Spleen (tissue), 13 donors: ENCODE measurements at places on chromosomes 13 and 19. TPM values are rescaled to one million over a fixed set of nuclear protein-coding genes. Genes with fewer than 3 reads are reported as not detected.

Gene ZNF571
- 2.2 TPM for polyA plus RNA-seq

Gene ZNF254
- polyA plus RNA-seq: 6.0 TPM

Gene IZUMO1
- polyA plus RNA-seq: 0.50 TPM

Gene ZNF649
- polyA plus RNA-seq: 3.5 TPM

Gene RNF113B
- polyA plus RNA-seq: not detected

Gene TSSK6
- polyA plus RNA-seq: 3.3 TPM

Gene SWSAP1
- polyA plus RNA-seq: 7.0 TPM

Gene OR10H1
- not detected for polyA plus RNA-seq

DNA sequence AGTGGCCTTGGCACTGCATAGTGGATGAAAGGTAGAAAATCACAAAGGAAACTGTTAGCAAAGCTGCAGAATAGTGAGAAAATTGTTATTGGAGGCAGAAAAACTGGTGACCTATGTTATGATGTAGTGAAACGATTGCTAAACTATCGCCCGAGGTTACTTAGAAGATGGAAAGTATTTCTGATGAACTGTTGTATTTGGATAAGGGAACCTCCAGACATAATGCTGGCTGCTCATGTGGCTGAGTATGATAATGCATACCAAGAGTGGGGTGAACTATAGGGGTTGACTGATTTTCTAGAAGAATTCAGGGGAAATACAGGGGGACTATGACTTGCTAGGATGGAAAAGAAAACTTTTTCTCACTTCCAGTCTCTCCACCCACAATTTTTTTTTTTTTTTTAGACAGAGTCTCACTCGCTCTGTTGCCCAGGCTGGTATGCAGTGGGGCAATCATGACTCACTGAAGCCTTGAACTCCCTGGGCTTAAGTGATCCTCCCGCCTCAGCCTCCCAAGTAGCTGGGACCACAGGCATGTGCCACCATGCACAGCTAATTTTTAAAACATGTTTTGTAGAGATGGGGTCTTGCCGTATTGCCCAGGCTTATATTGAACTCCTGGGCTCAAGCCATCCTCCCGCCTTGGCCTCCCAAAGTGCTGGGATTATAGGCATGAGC, 4.4 kb upstream of the EID2 start:
- no peak for DNase-seq

DNA sequence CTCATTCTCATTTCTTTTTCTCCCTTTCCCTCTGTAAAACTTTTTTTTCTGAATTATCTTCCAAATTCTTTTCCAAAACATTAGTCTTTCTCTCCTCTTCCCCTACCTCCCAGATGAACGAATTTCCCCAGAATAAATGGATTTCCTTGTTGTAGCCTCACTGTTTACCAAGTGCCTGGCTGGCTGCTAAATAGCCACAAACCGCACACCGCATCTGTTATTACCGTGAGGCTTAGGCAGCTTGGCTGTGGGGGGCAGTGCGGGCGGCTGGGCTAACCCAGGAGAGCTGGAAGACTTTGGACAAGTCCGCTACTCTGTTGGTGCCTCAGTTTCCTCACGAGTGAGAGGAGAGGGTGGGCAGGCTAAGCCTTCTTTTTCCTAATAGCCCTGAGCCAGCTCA, 10.7 kb downstream of the IL17D start:
- no peak for DNase-seq

DNA sequence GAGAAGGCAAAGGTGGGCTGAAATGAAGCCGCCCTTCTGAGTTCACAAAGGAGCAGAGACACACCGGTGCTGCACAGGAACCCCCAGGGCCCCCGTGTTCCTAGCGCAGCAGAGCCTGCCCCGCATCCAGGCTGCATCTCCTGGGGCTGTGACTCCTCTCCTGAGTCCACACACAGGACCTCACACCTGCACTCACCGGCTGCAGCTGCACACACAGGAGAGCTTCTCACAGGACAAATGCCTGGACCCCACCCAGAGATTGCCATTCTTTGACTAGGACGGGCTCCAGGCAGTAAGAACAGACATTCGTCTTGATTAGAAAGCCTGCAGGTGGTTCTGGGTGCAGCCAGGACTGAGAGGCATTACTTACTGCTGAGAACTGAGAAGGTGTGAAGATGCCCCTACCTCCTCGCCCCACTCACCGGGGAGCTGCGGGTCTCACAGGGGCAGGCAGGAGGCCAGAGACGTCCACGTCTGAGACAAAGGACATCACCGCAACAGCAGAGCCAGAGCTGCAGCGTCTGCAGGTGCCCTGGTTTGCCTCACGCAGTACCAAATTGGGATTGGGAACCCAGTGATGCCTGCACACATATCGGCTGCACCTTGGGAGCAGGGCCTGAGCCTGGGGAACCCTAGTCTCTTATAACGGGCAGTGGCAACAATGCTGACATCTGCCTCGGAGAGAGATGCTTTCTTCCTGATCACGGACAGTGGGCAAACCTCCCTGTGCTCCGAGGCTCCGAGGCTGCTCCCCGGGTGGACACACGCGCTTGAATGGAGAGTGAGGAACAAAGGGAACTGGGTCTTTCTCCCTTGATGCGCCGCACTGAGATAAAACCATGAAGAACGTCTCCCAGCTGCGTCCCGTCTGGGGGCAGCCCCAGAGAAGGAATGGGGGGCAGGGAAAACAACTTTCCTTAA, 50.4 kb downstream of the RASA3 start:
- DNase-seq: no peak

DNA sequence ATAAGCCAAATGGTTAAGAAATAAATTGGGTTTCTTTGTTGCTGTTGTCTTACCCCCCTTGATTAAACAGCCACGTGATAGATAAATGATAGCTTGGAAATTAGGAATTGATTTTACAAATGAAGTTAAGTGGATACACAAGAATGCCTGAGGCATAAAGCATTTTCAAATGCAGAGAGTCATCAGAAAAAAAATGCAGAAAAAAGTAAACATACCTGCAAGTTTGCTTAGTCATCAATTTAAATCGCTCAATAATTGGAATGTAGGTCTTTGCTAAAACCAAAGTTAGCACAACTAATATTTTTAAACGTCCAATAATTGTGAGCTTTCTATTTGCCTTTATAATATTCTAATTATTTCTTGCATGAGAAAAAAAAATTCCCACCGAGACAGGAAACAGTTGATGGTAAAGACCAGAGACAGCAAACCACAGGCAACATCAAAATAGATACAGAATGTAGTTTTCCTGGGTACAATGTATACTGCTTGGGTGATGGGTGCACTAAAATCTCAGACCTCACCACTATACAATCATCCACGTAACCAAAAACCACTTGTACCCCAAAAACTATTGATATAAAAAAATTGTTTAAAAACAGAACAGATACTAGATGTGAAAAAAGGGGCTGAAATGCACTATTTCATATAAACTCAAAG, 924.0 kb downstream of the PCDH9 start:
- DNase-seq: no peak

DNA sequence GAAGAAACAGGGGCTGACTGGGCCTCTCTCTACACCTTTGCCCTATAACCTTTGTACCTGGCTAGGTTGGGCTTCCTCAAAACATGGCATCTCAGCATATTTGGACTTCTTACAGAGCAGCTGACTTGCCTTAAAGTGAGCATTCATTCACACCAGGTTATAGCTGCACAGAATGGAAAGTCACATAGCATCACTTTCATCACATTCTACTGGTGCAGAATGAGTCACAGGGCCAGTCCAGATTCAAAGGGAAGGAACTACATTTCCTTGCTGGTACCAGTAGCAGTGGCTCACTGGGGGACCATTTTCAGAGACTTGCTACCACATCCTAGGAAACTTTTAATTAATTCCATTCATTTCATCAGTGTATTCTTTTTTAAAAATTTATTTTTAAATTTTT, 20.3 kb upstream of the TPTE2 start:
- DNase-seq: no peak

GRCh38 chr13:95624020-95624419, 20.5 kb downstream of the DZIP1 start:
- no peak for DNase-seq

DNA sequence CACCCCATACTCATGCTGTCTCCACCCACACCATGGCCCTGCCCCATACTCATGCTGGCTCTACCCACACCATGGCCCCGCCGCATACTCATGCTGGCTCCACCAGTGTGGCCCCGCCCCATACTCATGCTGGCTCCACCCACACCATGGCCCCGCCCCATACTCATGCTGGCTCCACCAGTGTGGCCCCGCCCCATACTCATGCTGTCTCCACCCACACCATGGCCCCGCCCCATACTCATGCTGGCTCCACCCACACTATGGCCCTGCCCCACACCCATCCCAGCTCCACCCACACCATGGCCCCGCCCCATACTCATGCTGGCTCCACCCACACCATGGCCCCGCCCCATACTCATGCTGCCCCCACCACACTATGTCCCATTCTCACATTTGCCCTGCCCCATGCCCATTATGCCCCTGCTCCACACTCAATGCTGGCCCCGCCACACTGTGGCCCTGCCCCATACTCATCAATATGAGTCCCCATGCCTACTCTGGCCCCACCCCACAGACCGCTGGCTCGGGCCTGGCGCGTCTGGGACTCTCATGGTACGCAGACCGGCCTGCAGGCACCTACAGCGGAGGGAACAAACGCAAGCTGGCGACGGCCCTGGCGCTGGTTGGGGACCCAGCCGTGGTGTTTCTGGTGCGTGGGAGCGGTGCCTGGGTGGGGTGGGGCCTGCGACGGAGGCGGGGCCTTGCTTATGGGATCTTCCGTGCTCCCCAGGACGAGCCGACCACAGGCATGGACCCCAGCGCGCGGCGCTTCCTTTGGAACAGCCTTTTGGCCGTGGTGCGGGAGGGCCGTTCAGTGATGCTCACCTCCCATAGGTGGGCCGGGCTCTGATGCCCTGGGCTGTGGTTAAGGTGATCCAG, 3.7 kb upstream of the ARHGAP45 start:
- DNase-seq: peak; percentile 88

DNA sequence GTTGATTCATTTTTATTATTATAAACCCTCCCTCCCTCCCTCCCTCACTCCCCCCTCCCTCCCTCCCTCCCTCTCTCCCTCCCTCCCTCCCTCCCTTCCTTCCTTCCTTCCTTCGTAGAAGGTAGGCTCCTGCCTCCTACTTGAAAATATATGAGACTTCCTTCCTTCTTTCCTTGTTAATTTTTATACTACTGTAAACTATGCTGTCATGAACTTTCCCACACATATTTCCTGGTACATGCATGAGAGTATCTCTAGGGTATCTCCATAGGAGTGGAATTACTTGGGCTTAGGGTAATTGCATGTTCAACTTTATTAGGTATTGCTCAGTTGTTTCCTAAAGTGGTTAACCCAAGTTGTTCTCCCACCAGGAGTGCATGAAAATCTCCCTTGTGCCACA, 330.6 kb downstream of the KCNRG start:
- DNase-seq: no peak

GRCh38 chr19:1027650-1028061, 1.2 kb downstream of the CNN2 start:
- DNase-seq: peak; percentile 88

DNA sequence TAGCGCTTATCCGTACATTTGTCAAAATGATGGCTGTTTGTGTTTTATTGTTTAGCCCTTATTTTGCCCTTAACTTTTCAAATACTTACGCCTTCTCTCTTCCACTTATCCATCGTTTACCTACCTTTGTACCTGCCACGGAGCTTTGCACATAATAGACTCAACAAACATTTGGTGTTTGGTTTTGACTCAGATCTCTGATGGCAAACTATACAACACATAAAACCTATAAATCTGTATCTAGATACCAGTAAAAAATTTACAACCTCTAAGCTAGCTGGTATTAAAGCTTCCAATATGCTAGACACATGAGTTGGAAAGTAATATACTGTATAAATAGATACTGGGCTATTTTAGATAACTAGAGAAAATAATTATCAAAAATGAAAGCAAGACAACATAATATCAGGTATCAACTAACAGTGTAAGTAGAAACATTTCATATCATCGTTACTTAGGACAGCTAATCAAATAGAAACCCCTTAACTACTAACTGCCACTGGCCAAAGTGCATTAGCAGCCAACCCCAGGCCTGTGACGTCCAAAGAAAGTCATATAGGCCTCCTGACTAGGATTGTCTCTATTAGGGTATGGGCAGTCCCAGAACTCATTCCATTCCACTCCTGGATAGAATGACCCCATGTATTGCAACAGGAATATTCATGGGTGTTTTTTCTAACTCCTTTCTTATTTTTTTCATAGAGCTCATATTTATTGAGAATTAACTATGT, 53.8 kb downstream of the KCTD12 start:
- no peak for DNase-seq

- DNase-seq: no peak
Measured at GRCh38 chr13:80082396-80083080, 258.4 kb downstream of the SPRY2 start.

GRCh38 chr19:29596080-29596727, 9.9 kb upstream of the POP4 start:
- DNase-seq: no peak

GRCh38 chr13:99279637-99280036, 21.5 kb upstream of the GPR18 start:
- DNase-seq: no peak

DNA sequence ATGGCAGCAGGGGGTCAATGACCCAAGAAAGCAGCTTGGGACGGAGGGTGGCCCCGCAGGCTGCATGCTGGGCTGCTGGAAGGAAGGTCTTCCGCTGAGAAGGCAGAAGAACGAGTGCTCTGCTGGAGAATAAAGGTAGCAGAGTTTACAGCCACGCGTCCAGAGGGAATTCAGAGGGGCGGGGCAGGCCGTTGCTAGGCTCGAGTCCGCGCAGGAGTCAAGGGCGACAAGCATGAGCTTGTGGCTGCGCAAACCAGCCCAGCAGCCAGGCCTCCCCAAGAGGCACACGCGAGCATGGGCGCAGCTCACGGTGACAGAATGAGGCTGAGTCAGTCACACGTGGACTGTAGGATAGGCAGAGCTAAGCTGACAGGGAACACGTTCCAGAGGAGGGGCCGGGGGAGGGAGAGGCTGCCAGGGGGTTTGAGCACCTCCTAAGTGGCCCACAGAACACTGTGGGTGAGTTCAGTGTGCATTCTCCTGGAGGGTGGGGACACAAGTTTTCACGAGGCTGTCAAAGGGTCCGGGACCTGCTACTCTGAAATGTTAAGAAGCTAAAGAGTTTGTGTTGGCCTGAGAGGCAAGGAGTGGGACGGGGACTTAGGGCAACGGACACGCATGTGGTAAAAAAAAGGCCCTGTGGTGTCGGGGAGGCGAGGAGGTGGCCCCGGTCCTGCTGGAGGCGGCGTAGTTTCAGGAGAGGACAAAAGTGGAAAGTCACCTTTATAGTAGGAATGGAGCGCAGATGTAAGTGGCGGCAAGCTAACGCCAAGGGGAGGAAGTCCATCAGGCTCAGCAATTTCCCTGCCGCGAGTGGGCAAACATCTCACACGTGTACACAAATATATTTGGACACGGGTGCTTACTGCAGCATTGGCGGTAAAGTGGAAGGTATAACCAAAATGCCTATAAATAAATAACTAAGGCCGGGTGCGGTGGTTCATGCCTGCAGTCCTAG, 17.7 kb downstream of the RFX2 start:
- DNase-seq: no peak

- no peak for DNase-seq
Measured at GRCh38 chr19:21749090-21749489, 18.3 kb downstream of the ZNF100 start.

DNA sequence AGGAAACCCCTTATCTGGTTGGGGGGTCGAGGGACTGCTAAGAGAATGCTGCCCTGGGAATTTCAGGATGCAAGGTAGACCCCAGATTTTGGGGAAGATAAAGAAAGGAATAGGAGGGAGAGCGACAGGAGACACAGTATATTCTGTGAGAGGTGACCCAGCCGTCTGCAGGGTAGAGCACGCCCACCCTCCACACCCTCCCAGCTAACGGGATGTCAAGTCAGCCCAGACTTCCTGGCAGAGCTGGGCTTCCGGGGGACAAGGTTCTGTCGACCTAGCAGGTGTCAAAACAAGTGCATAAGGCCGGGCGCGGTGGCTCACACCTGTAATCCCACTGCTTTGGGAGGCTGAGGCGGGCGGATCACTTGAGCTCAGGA, 695 bp upstream of the PRR36 start:
- no peak for DNase-seq
